ENCODE measurements at places on chromosomes 7 and 10.

GRCh38 chr7:91570560-91570959 is 306.3 kb downstream of the FZD1 start:
- no peak for DNase-seq

GRCh38 chr10:132592790-132593383 is 55.3 kb downstream of the INPP5A start:
- no peak for DNase-seq

DNA sequence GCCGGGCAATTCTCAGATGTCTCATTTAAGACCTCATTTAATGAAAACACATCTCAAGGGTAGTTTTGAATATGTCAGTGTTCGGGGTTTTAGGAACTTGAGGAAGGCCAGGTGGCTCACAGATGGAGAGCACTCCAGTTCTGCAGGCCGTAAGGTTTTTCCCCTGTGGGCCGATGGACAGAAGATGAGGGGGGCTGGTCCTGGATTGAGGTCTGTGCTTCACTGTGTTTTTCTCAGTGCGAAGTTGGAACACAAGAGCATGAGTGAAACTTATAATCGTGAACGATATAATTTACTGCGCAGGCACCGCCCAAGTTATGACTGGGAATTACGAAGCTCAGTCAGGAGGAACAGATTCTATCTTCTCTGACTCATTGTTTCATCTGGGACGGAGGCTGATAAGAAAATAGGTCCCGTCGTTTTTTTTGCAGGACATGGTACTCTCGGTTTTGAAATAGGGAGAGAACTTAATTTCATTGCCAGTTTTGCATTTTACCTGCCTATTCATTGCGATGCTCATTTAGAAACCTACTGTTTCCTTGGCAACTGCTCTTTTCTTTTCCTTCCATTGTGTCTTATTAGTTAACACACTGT is 591.0 kb upstream of the PFKP start:
- no peak for DNase-seq

DNA sequence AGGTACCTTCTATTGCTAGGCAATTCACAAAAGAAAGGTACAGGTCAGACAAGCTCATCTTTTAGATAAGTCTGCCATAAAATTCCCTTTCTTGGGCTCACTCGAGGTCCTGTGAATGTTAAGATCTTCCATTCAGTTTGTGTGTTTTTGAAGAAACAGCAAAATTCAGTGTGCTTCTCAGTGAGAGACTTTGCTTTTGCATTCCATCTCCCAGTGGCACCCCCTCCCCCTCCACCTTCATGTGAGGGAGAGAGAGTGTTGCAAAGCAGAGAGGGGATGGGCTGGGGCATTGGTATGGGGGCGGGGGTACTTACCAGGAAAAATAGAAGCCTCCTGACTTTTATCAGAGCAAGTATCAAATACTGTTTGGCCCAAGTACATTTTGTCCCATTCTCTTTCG is 3.8 kb upstream of the TECTB start:
- DNase-seq = no peak

GRCh38 chr10:69728335-69728870 is 73.3 kb upstream of the COL13A1 start:
- peak; percentile 76 for DNase-seq

DNA sequence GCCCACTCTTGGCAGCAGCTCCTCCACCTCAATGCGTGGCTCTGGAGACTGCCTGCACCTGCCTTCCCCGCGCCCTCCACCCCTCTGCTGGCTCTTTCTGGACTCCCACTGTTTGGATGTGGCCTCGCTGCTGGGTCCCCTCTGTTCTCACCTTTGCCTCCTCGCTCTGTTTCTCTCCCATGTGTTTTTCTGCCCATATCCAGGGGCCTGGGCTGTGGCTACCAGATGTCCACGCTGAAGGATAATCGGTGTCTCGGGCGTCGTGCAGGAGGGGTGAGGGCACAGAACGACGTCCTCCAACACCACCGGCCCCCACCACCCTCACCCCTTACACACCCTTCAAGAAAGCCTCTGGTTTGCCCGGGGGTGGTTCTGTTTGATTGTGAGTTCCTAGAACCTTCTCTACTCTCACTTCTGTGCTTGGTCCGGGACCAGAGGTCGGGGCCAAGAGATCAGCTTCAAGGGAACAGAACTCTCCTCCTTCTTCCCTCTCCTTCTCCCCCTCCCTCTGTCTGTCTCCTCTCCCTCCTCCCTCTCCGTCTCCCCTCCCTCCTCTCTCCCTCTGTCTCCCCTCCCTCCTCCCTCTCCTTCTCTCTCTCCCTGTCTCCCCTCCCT is 31.7 kb downstream of the AP5Z1 start:
- DNase-seq = no peak

GRCh38 chr10:6781133-6781770 is 201.2 kb upstream of the PRKCQ start:
- no peak for DNase-seq

DNA sequence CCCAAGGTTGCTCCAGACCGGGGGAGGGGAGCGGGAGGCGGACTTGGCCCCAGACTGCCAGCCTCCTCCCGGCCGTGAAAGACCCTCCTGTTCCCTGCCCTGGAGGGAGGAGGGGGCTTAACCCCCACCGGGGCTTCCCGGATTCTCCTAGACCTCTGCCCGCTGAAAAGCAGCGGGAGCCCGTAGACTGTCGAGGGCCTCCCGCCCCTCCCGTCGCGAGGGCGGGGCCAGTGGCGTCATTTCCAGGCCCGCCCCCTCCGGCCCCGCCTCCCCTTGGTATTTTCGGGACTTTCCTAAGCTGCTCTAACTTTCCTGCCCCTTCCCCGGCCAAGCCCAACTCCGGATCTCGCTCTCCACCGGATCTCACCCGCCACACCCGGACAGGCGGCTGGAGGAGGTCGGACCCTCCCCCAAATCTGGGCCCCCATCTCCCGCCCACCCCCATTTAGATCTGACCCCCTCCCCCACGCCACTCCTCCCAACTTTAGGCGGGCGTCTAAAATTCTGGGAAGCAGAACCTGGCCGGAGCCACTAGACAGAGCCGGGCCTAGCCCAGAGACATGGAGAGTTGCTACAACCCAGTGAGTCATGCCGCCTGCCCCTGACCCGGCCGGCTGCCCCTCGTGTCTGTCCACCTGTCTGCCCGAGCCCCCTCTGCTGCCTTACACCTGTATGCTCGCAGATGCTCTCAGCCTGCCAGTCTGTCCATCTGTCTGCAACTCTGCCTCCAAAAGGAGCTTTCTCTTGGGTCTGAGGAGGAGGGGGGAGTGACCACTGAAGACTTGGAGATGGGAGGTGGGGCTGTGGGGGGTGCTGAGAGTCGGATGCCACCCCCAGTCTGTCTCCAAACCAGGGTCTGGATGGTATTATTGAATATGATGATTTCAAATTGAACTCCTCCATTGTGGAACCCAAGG is at the start of gene NFKB2:
NFKB2 (plus strand) TSS at position 306 of the 917 bp plus-strand sequence; CDS start at position 561, 255 bp downstream.
- peak; percentile 88 for DNase-seq

DNA sequence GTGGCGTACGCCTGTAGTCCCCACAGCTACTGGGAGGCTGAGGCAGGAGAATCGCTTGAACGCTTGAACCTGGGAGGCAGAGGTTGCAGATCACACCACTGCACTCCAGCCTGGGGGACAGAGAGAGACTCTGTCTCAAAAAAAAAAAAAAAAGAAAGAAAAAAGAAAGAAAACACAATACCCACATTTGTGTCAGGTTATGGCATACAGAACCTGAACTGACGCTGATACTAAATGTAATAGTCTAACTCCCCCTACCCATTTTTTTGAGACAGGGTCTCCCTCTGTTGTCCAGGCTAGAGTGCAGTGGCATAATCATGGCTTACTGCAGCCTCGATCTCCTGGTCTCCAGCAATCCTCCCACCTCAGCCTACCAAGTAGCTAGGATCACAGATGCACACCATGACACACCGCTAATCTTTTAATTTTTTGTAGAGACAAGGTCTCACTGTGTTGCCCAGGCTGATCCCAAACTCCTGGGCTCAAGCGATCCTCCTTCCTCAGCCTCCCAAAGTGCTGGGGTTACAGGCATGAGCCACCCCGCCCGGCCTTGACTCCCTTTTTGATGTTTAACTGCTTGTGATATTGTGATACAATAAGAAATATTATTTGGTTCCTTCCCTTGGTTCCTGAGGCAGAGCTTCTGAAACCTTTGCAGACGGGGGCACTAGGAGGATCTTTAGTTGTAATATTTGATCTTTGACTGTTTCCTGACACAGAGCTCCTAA is 6.5 kb upstream of the MMD2 start:
- DNase-seq = no peak

DNA sequence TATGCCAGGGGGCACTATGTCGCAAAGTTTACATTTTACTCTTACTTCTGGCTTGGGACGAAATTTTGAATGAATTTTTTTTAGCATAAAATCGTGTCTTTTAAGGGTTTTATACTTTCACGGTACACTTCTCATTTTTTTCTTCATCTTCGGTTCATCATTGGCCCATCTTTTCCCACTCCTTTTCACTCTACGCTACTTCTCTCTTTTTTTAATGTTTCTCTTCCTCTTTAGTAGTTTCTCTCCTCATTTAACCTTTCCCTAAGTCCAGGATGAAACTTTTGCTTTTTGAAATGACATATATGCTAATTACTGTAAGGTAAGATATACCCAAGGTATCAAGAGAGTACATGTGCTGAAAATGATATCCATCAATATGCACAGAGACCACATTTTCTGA is 39.5 kb downstream of the C7orf33 start:
- DNase-seq = no peak

- DNase-seq = peak; percentile 97
Measured at GRCh38 chr10:29811751-29812427, 177.1 kb upstream of the SVIL start.
